Activated naive CD8-positive, alpha-beta T cell treated with anti-CD3 and anti-CD28 coated beads, Interleukin-2, amount 50 U/mL, for 16 hours (primary cell): ENCODE measurements at places on chromosomes 6 and 20.

DNA sequence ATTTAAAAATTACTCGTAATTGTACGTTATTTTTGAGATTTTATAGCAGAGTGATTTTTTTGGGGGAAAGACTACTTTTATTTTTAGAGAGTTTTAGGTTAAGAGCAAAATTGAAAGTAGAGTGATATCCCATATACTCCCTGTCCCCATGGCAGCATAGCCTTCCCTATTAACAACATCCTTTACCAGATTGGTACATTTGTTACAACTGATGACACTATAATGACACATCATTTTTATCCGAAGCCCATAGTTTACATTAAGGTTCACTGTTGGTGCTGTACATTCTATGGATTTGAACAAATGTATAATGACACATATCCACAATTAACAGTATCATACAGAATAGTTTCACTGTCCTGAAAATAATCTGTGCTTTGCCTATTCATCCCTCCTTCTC, 1126.4 kb upstream of the CITED2 start:
- no peak for DNase-seq

- no peak for DNase-seq
Measured at GRCh38 chr6:157759028-157759427, 64.0 kb upstream of the SNX9 start.

- DNase-seq, result no peak
Measured at GRCh38 chr20:23686046-23686750, 2.6 kb downstream of the CST4 start.

GRCh38 chr6:119844387-119844786, 494.8 kb upstream of the MAN1A1 start:
- DNase-seq, result no peak

DNA sequence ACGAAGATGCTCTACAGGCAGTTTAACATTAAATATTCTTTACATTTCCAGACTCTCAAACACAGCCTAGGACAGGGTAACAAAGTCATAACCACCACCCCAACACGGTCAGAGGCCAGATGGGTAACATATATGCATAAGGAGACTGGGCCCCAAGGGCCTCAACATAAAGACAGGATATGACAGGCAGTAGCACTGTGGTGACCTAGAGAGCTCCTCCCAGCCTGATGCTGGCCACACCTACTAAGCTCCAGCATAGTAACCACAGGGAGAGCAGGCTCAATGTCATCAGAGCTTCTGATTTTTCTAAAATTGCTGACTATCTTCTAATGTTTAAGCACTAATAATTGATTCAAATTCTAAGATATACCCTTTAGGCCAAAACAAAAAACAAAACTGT, 21.7 kb downstream of the SMLR1 start:
- no peak for DNase-seq

- DNase-seq, result no peak
Measured at GRCh38 chr6:127775371-127775770, 125.5 kb downstream of the THEMIS start.

DNA sequence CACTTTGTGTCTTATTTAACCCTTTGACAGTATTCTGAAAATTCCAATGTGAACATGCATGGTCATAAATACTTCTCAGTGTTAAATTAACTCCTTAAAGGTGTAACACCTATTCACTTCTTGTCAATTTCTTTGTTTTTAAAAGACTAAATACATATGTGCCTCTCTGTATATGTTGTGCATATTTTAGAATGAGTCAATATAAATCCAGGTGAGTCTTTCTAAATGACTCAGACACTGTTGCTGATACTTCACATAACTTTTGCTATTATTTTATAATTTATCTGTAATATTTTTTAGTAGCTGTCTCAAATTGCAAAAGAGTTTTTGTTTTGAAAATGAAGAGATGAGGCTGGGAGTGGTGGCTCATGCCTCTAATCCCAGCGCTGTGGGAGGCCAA, 36.0 kb downstream of the TIAM2 start:
- no peak for DNase-seq

DNA sequence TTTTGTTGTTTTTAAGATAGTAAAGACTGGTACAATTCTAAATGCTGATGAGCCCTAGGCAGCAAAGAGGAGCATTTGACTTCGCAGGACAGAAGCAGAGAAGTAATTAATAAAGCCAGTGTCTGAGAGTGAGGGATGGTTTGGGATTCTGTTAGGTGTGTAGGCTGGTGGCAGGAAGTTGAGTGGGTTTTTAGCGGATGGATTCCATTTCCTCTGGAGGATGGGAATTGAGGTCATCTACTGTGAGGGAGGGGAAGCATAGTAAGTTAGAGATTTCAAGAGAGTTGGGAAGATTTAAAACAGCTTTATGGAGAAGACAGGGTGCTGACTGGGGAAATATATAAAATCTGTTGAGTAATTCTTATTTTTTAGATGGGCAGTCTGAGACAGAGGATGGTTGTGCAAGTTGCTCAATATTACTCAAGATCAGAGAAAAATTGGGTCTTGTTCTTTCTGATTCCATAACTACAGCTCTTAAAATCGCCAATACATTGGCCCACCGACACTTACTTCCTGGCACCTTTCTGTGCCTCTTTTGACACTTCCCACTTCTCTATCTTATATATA, 48.8 kb downstream of the PRL start:
- DNase-seq, result no peak

GRCh38 chr6:30769088-30769852, 24.9 kb upstream of the IER3 start:
- peak; percentile 58 for DNase-seq

GRCh38 chr6:5738211-5738610, 268.5 kb downstream of the NRN1 start:
- DNase-seq, result no peak

DNA sequence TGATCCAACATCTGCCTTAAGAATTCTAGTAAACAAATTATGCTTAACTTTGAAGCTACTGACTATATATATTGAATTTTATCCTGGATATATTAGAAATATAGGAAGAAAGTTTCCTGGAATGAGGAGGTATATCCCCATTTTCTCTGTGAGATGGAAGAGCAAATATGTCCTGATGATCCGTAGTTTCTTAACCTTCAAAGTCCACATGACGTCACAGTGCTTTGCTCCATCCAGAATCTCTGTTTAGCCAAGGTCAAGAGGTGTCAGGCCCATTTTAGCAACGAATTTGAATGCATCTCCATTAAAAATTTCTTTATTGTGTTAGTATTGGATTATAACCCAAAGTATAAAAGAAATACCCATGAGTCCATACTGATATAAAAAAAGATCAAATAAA, 162.5 kb downstream of the PRL start:
- no peak for DNase-seq

- DNase-seq, result no peak
Measured at GRCh38 chr6:162377735-162378134, 349.8 kb downstream of the PRKN start.

DNA sequence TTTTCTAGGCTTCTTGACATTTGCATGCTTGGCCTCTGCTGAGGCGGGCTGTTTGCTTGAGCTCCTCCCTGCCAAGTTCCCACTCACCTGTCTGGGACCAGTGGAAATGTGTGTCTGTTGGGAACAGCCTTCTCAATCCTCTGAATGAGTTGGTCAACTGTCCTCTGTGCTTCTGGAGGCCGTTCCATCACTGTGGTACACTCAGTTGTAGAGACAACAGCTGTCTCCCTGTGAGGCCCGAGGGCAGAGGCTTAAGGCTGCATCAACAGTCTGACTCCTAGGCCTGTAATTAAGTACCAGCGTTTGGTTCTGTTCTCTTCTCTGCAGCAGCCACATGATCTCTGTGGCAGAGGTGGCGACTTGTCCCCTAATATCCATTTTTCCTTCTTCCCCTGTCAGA, 110.9 kb downstream of the CDC5L start:
- DNase-seq, result no peak

DNA sequence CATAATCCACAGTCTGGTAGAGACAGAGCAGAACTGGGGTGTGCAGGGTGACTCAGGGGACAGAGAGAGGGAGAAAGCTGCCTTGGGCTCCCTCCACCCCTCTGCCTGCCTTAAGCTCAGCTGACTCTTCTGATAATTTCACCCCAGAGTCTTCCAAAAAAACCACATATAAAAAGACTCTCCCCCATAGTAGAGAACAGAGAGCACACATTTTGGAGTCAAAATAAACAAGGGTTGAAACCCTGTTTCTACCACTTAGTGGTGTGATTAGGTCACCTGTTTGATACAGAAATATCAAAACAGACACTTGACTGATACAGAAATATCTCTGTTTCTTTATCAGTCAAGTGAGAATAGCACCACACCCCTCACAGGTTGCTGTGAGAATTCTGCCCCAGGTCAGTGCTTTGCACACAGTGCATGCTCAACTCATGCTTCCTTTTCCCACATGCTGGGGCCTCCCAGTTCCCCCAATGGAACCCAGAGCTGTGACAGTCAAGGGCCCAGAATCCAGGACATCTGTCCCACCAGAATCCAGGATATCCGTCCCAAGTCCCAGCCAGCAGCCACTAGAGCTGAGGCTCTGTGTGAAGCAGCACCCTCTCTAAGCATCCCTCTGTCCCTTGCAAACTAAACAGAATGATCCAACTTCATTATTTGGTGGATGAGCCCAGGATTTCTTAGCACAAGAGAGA, 1.2 kb downstream of the TREML2 start:
- DNase-seq, result no peak

- no peak for DNase-seq
Measured at GRCh38 chr20:47262365-47263013, 94.0 kb downstream of the ZMYND8 start.
